Stimulated activated CD8-positive, alpha-beta memory T cell treated with anti-CD3 and anti-CD28 coated beads, Interleukin-7, amount 100 ng/mL, for 1 hour (primary cell): ENCODE measurements at places on chromosomes 12 and 14.

- no peak for DNase-seq
Measured at GRCh38 chr12:38872156-38872555, 33.2 kb downstream of the CPNE8 start.

GRCh38 chr12:127703026-127703425 is 563.9 kb upstream of the TMEM132C start:
- DNase-seq, result no peak

GRCh38 chr14:34235643-34236300 is 226.3 kb downstream of the SPTSSA start:
- no peak for DNase-seq

DNA sequence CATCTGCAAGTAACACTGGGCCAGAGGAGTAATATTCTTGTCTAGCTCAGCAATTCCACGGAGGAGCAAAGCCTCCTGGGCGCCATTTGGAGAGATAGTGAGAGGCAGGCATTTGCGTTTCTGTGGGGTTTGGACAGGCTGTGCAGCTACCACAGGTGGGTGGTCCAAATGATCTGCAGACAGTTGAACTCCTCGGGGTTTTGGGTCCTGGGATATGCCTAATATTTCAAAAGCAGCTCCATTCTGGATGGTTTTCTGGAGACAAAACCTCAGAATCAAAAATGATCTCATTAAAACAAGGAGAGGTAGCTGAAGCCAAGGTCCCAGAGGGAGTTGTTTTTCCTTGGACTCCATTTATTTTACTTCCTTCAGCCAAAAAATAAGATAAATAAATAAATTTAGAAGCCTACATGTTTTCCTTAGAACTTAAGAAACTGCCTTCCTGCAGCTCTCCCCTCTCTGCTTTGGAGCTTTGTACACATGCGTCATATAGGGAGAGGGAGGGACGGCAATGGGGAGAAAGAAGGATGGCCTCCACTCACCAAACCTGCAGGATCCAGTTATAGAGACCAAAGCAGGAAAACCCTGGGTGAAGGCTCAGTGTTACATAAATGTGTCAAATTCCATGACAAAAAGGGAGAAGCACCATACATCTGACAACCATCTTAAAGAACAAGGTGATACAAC is 227.3 kb upstream of the DAAM1 start:
- DNase-seq, result no peak

DNA sequence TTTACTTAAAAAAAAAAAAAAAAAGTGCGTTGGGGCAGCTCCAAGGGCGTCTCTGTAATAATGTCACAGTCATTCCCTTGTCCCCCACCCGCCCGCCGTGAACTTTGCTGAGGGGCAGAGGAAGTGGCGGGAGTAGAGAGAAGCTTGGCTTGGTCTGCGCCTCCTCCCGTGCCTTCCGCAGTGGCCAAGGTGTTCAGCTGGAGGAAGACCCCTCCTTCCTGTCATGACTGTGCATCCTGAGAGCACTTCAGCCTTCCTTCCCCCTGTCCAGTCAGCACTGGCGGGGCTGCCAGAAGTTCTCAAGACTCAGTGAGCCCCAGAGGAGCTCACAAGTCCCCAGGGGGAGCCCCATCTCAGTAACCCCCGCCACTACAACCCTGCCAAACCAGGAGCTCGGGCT is 32.2 kb downstream of the AACS start:
- no peak for DNase-seq

DNA sequence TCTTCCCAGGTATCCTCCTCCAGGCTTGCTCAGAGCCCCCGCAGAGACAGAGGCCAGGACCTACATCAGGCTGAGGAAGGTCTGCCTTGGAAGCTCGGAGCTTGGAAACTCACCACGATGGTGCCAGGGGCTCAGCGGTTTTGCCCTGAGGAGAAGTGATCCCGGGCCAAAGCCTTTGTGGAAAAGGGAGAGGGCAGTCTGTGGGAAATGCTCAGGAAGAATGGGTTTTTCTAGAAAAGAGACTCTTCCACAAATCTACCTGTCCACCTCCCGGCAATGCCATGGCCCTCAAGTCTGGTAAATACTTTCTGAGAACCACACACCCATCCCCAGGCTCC is 8.0 kb downstream of the KRT2 start:
- no peak for DNase-seq

DNA sequence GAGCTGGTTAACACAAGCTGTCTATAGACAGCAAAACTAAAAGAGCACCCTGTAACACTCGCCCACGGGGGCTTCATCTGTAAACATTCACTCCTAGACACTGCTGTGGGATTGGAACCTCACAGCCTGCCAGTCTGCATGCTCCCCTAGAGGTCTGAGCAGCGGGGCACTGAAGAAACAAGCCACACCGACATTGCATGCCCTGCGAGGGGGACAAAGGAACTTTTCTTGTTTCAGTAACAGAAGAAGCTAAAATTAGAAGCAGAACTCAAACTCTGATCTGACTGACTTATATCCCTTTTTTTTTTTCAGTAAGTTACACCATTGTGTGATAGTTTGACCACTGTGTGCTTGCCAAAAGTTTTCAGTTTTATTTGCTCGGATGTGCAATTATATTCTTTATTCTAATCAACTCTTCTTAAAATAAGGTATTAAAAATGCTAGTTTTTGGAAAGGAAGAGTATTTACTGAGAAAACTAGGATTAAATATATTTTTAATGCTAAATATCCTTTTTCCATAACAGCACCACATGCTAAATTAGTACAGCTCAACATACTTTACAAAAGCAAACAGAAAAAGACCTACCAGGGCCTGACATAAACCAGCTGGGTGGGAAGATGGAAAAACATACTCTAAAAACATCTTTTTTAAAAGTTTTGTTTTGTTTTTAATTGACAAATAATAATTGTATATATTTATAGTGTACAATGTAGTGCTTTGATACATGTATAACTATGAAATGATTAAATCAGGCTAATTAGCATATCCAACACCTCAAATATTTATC is 100.2 kb downstream of the EPS8 start:
- DNase-seq, result no peak

GRCh38 chr14:101121508-101122139 is 218.1 kb upstream of the RTL1 start:
- no peak for DNase-seq
